ENCODE measurements at places on chromosomes 2 and 18.

DNA sequence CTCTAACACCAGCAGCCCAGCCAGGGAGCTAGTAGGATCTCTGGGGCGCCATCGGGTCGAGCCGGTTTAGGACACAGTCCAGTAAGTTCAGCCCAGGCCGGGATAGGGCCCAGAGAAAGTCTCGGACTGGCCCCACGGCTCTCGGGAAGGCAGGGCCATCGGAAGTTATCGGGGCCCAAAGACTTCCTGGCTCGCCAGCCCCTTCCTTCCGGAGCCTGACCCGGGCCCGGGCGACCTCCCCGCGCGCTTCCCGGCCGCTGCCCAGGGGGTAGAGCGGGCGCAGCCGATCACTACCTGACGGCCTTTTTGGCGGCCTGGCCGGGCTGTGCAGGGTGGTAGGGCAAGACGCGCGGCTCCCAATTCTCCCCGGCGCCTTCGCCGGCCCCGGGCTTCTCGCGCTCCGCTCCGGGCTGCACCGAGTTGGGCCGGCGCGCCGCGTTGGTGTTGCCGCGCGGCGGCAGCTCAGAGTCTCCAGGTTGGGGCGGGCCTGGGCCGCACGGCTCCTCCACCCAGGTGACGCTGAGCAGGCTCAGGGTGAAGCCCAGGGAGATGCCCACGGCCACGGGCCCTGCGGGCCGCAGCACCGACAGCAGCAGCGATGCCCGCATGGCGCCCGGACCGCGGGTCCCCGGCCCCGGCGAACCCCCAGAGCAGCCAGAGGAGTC lies 546 bp downstream of the CHPF start:
- DNase-seq: no peak

DNA sequence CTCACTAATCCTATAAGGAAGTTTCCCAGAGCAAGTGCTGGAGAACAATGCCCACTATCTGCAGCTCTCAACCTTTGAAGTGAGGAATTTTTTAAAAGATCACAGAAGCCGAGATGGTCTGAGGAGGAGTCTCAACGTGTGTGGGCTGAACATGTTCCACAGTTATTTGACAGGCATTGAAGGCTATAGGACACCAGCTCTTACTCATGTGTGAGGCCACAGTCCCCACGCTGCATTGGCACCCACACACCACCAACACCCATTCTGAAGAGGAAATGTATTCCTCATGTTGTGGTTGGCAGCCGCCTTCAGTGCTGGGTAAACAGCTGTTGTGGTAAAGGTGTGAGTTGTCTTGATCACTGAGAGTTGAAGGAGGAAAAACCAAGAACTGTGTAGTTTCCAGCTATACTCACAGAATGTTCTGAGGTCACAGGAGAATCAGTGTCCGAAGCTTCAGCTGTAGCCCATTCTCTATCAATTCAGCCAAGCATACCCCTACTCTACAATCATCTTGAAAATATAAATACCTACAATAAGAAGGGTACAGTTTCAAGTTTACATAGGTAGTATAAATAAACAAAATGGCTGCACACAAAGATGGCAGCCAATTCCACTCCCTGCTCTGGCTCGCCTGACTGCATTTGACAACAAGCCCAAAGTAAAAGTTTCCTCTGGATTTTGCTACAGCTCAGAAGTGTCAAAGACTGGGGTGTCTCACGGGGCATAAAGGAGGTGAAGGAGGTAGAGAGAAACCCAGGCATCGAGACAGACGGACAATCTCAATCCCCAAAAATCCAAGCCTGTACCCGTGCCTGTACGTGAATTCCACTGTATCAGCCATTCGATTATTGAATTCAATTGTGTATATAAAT lies 12.1 kb downstream of the CD226 start:
- no peak for DNase-seq

DNA sequence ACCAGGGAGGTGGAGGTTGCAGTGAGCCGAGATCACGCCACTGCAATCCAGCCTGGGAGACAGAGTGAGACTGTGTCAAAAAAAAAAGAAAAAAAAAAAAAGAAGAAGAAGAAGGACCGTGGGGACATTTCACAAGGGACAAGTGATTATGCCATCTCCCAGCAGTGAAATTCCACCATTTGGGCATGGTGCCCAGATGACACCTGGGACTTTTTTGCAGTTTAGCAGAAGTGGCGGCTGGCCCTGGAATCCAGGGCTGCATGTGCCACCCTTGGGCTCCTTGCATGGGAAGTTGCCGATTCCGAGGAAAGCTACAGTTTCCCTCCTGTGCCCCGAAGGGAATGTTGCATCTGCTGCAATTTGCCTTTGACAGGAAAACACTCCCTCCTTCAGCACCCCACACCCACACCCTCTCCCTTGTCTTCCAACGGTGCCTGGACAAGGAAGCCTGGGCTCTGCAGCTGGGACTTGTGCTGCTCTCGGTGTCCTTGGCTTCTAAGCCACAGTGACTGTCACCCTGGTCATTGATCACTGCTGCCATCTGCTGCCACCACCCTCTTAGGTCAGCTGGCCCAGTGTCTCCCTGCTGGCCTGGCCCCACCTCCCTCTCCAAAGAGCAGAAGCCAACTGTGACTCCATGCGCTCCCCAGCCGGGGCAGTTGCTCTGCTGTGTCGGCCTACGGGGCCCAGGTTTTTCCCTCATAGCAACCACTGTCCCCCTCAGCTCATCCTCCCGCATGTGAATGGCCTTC lies 56.4 kb upstream of the LRRC30 start:
- DNase-seq: no peak

GRCh38 chr2:118442996-118443553 lies 354.8 kb downstream of the INSIG2 start:
- no peak for DNase-seq
